Smooth muscle cell of the coronary artery (primary cell): ENCODE measurements at places on chromosomes 7 and 10. TPM values are rescaled to one million over a fixed set of nuclear protein-coding genes. Genes with fewer than 3 reads are reported as not detected.

The TMEM213 gene
- not detected in 2 replicates for total RNA-seq

The CD36 gene
- 0.45 and 132 TPM in 2 replicates for total RNA-seq

The CAMK1D gene
- total RNA-seq, result 2.3 and 5.6 TPM in 2 replicates

The VWA2 gene
- 0.08 and 0.23 TPM in 2 replicates for total RNA-seq

The ADAP1 gene
- total RNA-seq, result 2.3 and 4.0 TPM in 2 replicates

The FAM25C gene
- not detected in 2 replicates for total RNA-seq

The NUDT1 gene
- total RNA-seq, result 29.5 and 32.7 TPM in 2 replicates

The LIPF gene
- total RNA-seq, result not detected in 2 replicates

The HOXA9 gene
- total RNA-seq, result not detected in 2 replicates

The OPALIN gene
- total RNA-seq, result not detected in 2 replicates

The HGF gene
- 15.4 and 19.5 TPM in 2 replicates for total RNA-seq

The NOLC1 gene
- total RNA-seq, result 15.9 and 33.7 TPM in 2 replicates

The RRP12 gene
- 11.0 and 12.5 TPM in 2 replicates for total RNA-seq

The EXOSC1 gene
- total RNA-seq, result 19.8 and 34.3 TPM in 2 replicates

The EPO gene
- not detected in 2 replicates for total RNA-seq

The RBP3 gene
- total RNA-seq, result under 0.01 TPM in 1 of 2 replicates, not detected in the other

The NPFFR1 gene
- not detected in 2 replicates for total RNA-seq

The TYW1B gene
- total RNA-seq, result 2.2 and 5.0 TPM in 2 replicates

The ADRA2A gene
- total RNA-seq, result 2.9 TPM in 1 of 2 replicates, not detected in the other

The ELAPOR2 gene
- total RNA-seq, result 5.4 and 117 TPM in 2 replicates

The SDK1 gene
- under 0.01 and 1.8 TPM in 2 replicates for total RNA-seq

The IQCE gene
- total RNA-seq, result 6.1 and 9.9 TPM in 2 replicates

The CHST15 gene
- total RNA-seq, result 6.8 and 13.0 TPM in 2 replicates

The PNLIPRP1 gene
- not detected in 2 replicates for total RNA-seq

The NT5C2 gene
- 36.9 and 78.2 TPM in 2 replicates for total RNA-seq

The SYT15 gene
- total RNA-seq, result 0.08 and 0.59 TPM in 2 replicates

The SEMA4G gene
- total RNA-seq, result 0.47 and 0.53 TPM in 2 replicates

The ACSM6 gene
- total RNA-seq, result not detected in 2 replicates

The MRLN gene
- not detected in 2 replicates for total RNA-seq

The AS3MT gene
- 5.0 and 5.9 TPM in 2 replicates for total RNA-seq

The SLC13A1 gene
- not detected in 2 replicates for total RNA-seq

The MYL10 gene
- not detected in 2 replicates for total RNA-seq

The AUTS2 gene
- 0.75 and 2.8 TPM in 2 replicates for total RNA-seq

The DLX5 gene
- total RNA-seq, result not detected in 2 replicates

The IDI2 gene
- total RNA-seq, result not detected in 2 replicates

The ETV1 gene
- 8.0 and 13.2 TPM in 2 replicates for total RNA-seq

The GRM8 gene
- not detected in 2 replicates for total RNA-seq

The CADPS2 gene
- 20.7 and 26.2 TPM in 2 replicates for total RNA-seq

The CCDC146 gene
- 0.75 and 3.0 TPM in 2 replicates for total RNA-seq

The GJD4 gene
- not detected in 2 replicates for total RNA-seq

The FAM221A gene
- 0.30 and 3.0 TPM in 2 replicates for total RNA-seq

The CYP2C8 gene
- not detected in 2 replicates for total RNA-seq

The ANKRD7 gene
- total RNA-seq, result 0.23 and 0.75 TPM in 2 replicates
